ENCODE measurements at places on chromosomes 7 and 10. TPM values are rescaled to one million over a fixed set of nuclear protein-coding genes. Genes with fewer than 3 reads are reported as not detected.

HBP1 gene
- total RNA-seq = 134 TPM

ADD3 gene
- 240 TPM for total RNA-seq

TBATA gene
- 19.1 TPM for total RNA-seq

IFIT1B gene
- total RNA-seq = not detected

TIAL1 gene
- 82.3 TPM for total RNA-seq

GRCh38 chr10:23047201-23048050 lies 48.0 kb upstream of the MSRB2 start:
- no peaks in the 10 kb centered on the region for H3K36me3 ChIP-seq
- no peaks in the 10 kb centered on the region for H3K27me3 ChIP-seq
- no peaks in the 10 kb centered on the region for H3K4me1 ChIP-seq
- H3K4me3 ChIP-seq = no peak overlapping the region
- DNase-seq = no peak

DNA sequence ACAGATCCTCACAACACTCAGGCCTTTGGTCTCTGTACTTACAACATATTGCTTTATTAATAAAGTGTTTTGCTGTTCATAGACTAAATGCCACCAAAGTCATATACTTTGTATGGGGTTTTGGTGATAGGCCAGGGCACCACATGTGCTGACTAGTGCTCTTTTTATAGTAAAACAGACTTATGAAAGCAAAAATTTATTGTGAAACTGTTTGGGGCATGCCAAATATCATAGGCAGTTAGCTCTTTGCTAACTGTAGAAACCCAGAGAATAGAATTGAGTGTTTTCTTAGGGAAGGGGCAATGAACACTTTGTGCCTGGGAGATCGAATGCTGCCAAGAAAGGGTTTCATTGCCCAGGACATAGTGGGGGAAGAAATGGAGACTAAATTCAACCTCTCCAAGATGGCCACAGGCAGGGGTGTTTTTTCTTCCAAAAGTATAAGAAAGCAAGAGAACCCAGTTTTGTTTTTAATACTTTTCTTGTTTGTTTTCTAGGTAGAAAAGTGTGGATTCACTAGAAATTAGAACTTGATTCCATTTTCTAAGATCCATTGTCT lies 142.7 kb downstream of the TRIL start:
- no peak overlapping the region for H3K27ac ChIP-seq
- no peaks in the 10 kb centered on the region for H3K4me1 ChIP-seq
- no peak for DNase-seq
- H3K4me3 ChIP-seq = no peak overlapping the region
- no peaks in the 10 kb centered on the region for H3K27me3 ChIP-seq
- H3K36me3 ChIP-seq = no peaks in the 10 kb centered on the region

DNA sequence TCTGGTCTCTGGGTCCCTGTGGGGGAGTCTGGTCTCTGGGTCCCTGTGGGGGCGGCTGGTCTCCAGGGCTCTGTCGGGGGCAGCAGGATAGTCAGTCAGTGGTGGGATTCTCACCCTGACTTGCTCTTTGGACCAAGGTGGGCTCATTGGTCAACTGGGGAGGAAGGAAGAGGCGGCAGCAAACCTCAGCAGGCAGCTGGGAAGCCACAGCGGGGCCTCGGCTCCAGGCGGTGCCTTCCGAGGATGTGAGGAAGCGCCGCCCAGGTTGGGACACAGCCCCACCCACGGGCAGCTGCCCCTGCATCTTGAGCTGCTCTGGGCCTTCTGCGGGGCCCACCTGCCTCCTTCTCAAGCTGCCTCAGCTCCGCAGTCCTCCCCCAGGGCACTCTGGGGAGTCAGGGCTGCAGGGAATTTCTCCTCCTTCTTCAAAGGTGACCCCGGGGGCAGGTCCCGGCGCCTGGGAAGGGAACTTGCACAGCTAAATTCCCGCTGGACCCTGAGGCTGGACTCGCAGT lies 20.4 kb upstream of the KNDC1 start:
- DNase-seq = no peak
- no peaks in the 10 kb centered on the region for H3K27me3 ChIP-seq
- no peaks in the 10 kb centered on the region for H3K36me3 ChIP-seq
- H3K27ac ChIP-seq = no peak overlapping the region
- no peak overlapping the region for H3K4me3 ChIP-seq
- no peaks in the 10 kb centered on the region for H3K4me1 ChIP-seq

- no peaks in the 10 kb centered on the region for H3K36me3 ChIP-seq
- no peak overlapping the region for H3K27ac ChIP-seq
- no peaks in the 10 kb centered on the region for H3K4me1 ChIP-seq
- no peak for DNase-seq
- no peaks in the 10 kb centered on the region for H3K27me3 ChIP-seq
Measured at GRCh38 chr10:22992075-22992474, 64.2 kb downstream of the ARMC3 start.

GRCh38 chr10:3241274-3241921 lies 68.8 kb upstream of the PITRM1 start:
- no peaks in the 10 kb centered on the region for H3K27me3 ChIP-seq
- DNase-seq = no peak
- H3K36me3 ChIP-seq = no peaks in the 10 kb centered on the region
- no peak overlapping the region for H3K4me3 ChIP-seq
- H3K4me1 ChIP-seq = no peaks in the 10 kb centered on the region

DNA sequence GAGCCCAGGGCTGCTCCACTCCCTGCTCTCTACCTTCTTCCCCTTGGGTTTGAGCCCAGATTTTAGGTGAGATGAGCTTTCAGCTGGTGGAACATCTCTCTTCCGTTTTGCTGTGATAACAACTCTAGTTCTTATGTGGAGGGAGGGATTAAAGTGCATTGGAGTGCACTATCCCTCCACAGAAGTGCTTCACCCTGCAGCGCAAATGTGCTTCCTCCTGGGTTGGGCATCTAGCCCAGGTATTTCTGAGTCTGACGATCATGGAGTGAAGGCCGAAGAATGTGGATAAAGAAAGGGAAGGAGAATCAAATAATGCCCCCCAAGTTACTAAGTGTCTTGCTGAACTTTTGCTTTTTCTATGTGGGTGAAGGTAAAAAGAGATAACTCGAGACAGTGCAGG lies 157.4 kb downstream of the CACNB2 start:
- no peaks in the 10 kb centered on the region for H3K4me1 ChIP-seq
- no peak overlapping the region for H3K27ac ChIP-seq
- no peaks in the 10 kb centered on the region for H3K36me3 ChIP-seq
- no peak overlapping the region for H3K4me3 ChIP-seq
- H3K27me3 ChIP-seq = no peaks in the 10 kb centered on the region

DNA sequence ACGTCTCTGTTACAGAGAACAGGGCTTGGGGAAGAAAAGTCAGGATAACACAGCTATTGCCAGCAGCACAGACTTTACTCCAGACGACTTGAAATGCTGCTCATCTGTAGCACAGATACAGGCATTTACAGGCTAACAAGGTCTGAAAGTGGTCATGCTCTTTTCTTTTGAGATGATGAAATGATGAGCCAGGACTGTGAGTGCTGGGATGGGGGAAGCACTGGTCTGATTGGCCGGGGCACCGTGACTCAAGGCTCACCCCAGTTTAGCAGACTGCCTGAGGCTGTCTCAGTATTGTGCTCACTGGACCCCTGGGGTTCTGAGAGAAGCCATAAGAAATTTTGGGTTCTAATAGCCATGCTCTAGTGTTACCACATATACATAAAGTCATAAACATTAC lies 12.4 kb downstream of the SMKR1 start:
- H3K4me3 ChIP-seq = no peak overlapping the region
- no peaks in the 10 kb centered on the region for H3K36me3 ChIP-seq
- H3K27ac ChIP-seq = no peak overlapping the region
- no peaks in the 10 kb centered on the region for H3K4me1 ChIP-seq
- DNase-seq = no peak
- H3K27me3 ChIP-seq = no peaks in the 10 kb centered on the region

GRCh38 chr10:34295142-34295548 lies 520.0 kb downstream of the PARD3 start:
- no peak for DNase-seq
- no peaks in the 10 kb centered on the region for H3K27me3 ChIP-seq
- no peak overlapping the region for H3K27ac ChIP-seq

GRCh38 chr7:15503603-15504290 lies 58.1 kb downstream of the AGMO start:
- H3K36me3 ChIP-seq = no peaks in the 10 kb centered on the region
- DNase-seq = no peak
- H3K27ac ChIP-seq = no peak overlapping the region
- H3K27me3 ChIP-seq = no peaks in the 10 kb centered on the region

DNA sequence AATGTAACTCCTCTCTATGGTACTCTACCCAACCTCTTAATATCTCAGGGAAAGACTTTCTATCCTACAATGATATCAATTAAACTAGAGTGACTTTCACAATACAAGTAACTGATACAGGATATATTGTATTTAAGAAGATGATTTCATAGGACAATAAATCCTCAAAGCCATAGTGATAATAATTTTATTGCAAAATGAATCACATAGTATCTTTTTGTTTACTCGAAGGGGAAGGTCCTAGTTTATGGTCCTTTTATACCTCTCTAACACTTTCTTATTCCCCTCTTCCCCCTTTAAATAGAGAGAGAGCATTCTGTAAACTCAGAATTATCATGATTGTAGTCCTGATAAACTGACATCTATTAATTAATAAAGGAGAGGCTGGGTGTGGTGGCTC lies 56.4 kb downstream of the TMEM106B start:
- no peak overlapping the region for H3K4me3 ChIP-seq
- no peaks in the 10 kb centered on the region for H3K4me1 ChIP-seq
- no peak overlapping the region for H3K27ac ChIP-seq

- no peak overlapping the region for H3K27ac ChIP-seq
- DNase-seq = no peak
- no peaks in the 10 kb centered on the region for H3K36me3 ChIP-seq
- H3K4me1 ChIP-seq = peaks cover 15% of the 10 kb centered on the region
- H3K27me3 ChIP-seq = no peaks in the 10 kb centered on the region
Measured at GRCh38 chr7:96241855-96242254, 80.0 kb downstream of the SLC25A13 start.

- no peak overlapping the region for H3K27ac ChIP-seq
- H3K4me3 ChIP-seq = no peak overlapping the region
- no peaks in the 10 kb centered on the region for H3K36me3 ChIP-seq
- no peaks in the 10 kb centered on the region for H3K27me3 ChIP-seq
Measured at GRCh38 chr7:29102558-29103151, 43.7 kb downstream of the CPVL start.

GRCh38 chr10:97116462-97117162 lies 69.1 kb downstream of the SLIT1 start:
- no peaks in the 10 kb centered on the region for H3K4me1 ChIP-seq
- no peak for DNase-seq
- no peaks in the 10 kb centered on the region for H3K36me3 ChIP-seq
- H3K4me3 ChIP-seq = no peak overlapping the region

DNA sequence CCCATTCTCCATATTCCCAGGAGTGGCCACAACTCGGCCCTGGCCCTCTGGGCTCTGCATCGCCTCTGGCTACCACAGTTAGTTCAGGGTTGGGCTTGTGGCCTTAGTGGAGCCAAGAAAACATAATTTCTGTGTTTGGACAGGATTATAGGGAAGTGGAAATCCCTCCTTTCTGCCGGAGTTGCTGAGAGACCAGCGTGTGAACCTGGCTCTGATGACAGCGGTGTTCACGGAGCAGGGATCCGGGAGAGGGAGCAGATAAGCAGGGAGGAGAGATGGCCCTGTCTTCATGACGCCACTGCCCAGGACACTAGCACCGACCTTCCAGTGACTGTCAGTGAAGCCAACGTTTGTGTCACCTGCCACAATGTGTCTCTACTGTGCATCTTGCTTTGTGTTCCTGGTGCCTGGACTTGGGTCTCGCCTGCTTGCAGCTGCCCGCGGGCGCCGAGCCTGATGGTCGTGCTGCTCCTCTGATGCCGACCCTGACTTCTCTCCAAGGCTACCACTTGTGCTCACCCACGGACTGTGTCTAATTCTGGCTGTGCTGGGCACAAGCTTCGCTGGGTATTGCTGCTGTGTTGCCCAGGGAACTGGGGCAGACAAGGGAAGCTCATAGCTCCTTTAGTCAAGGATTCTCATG lies 67.0 kb upstream of the VIPR2 start:
- H3K4me3 ChIP-seq = no peak overlapping the region
- DNase-seq = no peak
- H3K27ac ChIP-seq = no peak overlapping the region
- H3K36me3 ChIP-seq = no peaks in the 10 kb centered on the region
- no peaks in the 10 kb centered on the region for H3K27me3 ChIP-seq

GRCh38 chr10:67200913-67201564 lies 275.2 kb downstream of the LRRTM3 start:
- no peaks in the 10 kb centered on the region for H3K4me1 ChIP-seq
- no peak overlapping the region for H3K4me3 ChIP-seq

DNA sequence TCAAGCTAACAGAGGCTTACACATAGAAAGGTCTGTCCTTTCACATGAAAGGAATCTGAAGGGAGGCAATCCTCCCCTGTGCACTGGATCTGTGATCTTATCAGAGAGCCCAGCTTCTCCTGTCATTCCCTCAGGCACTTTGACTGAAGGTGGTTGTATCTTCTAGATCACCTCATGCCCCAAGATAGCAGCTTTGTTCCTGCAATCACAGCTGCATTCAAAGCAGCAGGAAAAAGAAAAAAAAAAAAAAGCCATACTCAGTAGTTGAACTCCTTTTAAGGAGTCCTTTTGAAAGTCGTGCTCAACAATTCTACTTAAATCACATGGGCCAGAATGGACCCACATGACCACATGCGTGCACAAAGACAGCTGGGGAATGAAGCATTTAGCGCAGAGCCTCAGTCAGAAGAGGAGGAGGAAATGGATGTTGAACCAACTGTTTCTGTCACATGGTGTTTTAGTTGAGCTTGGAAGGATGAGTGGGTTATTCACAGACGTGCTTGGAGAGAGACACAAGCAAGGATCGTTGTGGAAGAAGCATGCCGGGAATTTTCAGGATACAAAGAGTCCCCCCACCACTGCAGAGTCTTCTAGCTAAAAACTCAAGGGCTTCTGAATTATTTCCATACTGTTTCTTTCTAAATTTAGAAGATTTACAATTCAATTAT lies 13.0 kb upstream of the PFKP start:
- H3K27me3 ChIP-seq = no peaks in the 10 kb centered on the region
- no peaks in the 10 kb centered on the region for H3K4me1 ChIP-seq
- H3K27ac ChIP-seq = no peak overlapping the region
- no peak overlapping the region for H3K4me3 ChIP-seq
- no peaks in the 10 kb centered on the region for H3K36me3 ChIP-seq

GRCh38 chr7:105643851-105644250 lies 62.6 kb upstream of the EFCAB10 start:
- peaks cover 8% of the 10 kb centered on the region for H3K4me1 ChIP-seq
- no peak overlapping the region for H3K27ac ChIP-seq
- H3K4me3 ChIP-seq = no peak overlapping the region
- no peak for DNase-seq

DNA sequence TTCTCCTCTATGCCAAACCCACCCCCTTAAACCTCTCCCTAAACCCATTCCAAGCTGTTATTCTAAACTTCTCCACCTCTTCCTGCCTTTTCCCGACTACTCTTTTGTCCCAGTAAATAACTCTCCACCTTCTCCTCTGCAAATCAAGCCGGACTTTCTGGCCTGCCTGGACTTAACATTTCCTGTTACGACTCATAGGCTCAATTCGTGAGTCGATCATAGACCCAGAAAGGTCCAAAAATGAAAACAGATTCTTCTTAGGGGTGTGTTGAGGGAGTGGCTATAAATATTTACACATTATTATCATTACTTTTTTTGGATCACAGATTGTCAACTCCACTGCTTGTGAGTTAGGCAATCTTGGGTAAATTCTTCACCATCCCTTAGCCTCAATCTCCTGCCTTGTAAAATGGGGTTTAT lies 59.0 kb upstream of the HABP2 start:
- H3K36me3 ChIP-seq = no peaks in the 10 kb centered on the region
- H3K27ac ChIP-seq = no peak overlapping the region
- peaks cover 31% of the 10 kb centered on the region for H3K4me1 ChIP-seq
- no peak overlapping the region for H3K4me3 ChIP-seq
- no peak for DNase-seq
- no peaks in the 10 kb centered on the region for H3K27me3 ChIP-seq
